Endothelial cell (in vitro differentiated cells): ENCODE measurements at places on chromosomes 7 and 10. TPM values are rescaled to one million over a fixed set of nuclear protein-coding genes. Genes with fewer than 3 reads are reported as not detected.

DNA sequence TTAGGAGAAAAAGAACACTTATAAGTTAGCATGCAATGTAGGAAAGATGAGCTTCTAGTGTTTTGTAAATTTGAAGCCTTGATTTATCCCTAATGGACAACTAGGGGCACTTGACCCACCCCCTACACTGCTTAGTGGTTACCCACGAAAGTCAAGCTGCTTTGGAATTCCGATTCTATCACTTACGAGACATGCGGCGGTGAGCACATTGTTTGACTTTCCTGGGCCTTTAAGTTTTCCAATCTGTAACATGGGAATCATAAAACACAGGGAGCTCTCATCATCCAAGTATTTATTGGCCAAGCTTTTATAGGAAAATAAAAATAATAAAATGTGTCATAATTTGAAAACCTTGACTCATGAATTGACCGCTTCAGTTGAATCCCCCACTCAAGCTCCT is 78.7 kb upstream of the PDK4 start:
- DNase-seq = no peak

DNA sequence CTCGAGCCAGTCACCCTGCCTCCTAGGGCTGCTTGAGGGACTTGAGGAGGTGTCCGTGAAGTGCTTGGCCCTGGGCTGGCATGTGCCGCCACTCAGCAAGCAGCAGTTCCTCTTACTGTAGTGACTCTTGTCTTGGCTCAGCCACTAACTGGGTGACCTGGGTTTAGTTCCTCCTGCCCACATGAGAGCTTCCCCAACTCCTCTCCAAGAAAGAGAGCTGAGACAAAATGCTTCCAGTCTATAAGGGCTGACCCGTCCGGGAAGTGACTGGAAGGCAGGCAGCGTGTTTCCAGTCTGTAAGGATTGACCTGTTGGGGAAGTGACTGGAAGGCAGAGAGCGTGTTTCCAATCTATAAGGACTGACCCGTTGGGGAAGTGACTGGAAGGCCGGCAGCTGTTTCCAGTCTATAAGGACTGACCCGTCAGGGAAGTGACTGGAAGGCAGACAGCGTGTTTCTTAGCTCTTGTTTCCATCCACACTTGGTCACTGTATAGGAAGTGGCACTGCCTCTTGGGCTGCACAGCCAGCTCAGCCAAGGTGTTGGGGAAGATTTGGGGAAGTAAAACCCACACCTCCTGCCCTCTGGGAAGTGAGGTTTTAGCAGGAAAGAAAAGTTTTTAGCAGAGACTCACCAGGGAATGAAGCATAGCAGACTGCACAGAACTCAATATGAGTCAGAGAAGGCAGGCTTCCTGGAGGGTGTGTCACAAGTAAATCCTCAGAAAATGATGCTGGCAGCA is 53.3 kb upstream of the PPIF start:
- DNase-seq = no peak

- no peak for DNase-seq
Observed at GRCh38 chr7:129066290-129067131, 11.6 kb upstream of the TNPO3 start.

GRCh38 chr7:129550693-129551360 is 48.5 kb downstream of the SMKR1 start:
- DNase-seq = no peak

GRCh38 chr7:22610263-22610662 is 110.3 kb upstream of the STEAP1B start:
- DNase-seq = no peak

DNA sequence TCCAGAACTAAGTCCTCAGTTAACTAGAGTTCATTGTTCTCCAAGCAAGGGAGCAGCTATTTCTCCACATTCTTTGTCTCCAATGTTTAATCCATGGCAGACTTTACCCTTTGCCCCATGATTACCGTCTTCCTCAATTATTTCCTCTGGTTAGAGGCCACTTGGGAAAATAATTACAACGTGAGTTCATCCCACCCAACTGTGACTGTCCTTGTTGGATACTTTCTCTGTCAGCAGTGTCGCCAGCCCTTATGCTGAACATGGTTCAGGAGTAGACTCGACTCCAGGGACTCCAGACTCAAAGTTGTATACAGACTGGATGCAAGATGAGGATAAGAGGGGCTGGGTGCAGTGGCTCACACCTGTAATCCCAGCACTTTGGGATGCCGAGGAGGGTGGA is 17.1 kb upstream of the SEPHS1 start:
- DNase-seq = no peak

GRCh38 chr10:44874166-44874565 is 37.0 kb upstream of the TMEM72 start:
- no peak for DNase-seq

DNA sequence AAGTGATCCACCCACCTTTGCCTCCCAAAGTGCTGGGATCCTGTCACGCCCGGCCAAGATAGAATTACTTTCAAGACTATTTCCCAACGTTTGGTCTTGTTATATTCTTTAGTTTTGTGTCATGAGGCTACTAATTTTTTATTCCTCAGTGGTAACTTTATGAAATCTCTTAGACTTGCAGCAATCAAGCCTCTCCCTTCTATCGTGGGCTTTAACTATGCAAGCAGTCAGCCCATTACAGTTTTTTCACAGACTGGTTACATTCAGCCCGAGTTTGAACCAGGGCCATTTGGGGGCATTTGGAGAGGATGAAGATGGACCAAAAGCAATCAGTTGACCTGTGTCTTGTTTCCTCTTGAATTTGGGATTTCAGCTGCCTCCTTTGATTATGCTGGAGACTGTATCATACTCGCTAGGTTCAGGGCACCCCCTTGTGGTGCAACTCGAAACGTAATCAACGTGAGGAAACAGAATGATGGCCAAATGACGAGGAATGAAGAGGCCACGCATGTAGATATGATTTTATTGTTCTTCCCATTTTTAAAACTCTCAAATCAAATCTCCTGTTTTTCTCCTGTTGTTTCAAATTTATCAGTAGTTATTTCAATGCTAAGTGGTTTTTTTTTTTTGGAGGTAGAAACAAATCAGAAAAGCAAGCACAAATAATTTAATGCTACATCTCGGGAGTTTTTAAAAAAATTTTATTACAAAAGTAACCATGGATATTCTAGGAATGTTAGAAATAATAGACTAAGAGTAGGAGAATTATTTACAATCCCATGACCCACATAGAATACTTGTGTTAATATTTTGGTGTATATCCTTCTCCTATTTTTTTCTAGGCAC is 151.6 kb downstream of the KIAA1217 start:
- peak; percentile 70 for DNase-seq

DNA sequence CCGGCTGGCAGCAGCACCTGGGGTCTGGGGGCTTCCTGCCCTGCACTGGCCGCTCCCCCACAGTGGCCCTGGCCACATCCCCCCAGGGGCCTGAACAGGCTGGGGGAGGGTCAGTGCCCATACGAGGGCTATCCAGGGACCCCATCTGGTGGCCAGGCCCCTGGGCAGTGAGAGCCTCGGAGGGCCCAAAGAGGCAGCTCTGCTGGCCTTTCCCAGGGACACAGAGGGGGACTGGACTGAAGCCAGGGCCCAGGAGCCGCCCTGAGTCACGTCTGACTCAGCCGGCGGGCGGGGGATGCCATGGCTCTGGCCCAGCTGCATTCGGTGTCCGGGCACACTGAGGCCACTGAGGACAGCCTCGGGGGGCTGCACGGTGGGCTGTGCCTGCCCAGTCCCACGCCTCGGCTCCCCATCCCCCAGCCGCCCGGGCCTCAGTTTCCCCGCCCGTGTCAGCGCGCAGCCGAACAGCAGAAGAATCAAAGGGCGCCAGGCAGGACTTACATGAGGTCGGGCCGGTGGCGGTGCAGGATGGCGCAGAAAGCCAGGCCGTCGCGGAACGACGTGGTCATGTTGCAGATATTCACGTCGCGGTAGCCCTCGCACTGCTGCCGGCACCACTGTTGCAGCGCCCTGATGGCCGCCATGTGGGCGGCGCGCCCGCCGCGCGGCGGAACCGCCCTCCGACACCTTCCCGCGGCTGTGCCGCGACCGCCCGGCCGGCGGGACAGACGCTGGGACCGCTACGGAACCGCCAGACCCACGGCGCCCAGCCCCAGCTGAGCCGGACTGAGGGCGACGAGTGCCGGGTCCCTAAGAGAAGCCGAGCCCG is at the start of gene MICALL2:
MICALL2 (minus strand) TSS at position 788 of the 829 bp plus-strand sequence; CDS start at position 644, 144 bp downstream.
- peak; percentile 36 for DNase-seq

The IRF5 gene
- total RNA-seq = 3.9 TPM

The AGAP6 gene
- 17.2 TPM for total RNA-seq

The TCAF1 gene
- total RNA-seq = 79.7 TPM

The MOGAT3 gene
- total RNA-seq = not detected

The GPC2 gene
- total RNA-seq = 27.2 TPM

The GPR22 gene
- not detected for total RNA-seq
